Stimulated activated CD4-positive, alpha-beta T cell treated with anti-CD3 and anti-CD28 coated beads, Interleukin-15, amount 100 ng/mL, for 1 hour (primary cell): ENCODE measurements at places on chromosomes 2 and 18.

GRCh38 chr2:219772103-219772635, 144.7 kb downstream of the SLC4A3 start:
- DNase-seq: no peak

DNA sequence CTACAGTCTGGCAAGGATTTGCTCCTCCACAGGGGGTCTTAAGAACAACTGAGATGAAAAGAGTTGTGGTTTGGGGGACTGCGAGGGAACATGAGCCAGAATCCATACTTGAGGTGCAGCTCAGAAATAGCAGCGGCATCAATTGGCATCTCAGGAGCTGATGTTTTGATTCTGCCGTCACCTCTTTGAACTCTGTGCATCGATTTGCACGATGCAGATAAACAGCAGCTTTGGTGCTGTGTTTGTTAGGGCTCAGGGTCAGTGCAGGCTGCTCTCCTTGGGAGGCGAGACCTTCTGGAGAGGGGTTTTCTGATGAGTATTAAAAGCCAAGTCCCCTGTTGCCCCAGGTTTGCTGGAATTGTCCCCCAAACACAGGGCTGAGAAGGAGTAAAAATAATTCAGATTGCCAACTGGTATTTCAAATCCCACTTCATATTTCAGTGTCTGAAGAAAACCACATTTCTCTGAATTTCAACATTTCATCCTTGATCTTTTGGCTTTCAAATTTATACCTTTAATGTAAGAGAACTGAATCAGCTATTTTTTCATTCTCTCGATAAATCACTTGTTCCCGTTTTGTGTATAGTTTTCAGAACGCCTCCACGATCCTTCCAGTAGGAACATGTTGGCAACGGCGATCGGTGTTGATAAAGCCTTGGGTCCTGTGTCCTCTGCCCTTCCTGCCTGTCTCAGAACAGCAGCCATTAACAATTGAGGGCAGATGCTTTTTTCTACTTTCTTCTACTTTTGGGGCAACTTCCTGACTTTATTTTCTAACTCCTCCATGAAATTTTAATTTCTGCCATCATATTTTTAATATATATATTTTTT, 65.0 kb downstream of the RAB31 start:
- no peak for DNase-seq

GRCh38 chr2:164976301-164976700, 21.0 kb upstream of the SLC38A11 start:
- DNase-seq: no peak

DNA sequence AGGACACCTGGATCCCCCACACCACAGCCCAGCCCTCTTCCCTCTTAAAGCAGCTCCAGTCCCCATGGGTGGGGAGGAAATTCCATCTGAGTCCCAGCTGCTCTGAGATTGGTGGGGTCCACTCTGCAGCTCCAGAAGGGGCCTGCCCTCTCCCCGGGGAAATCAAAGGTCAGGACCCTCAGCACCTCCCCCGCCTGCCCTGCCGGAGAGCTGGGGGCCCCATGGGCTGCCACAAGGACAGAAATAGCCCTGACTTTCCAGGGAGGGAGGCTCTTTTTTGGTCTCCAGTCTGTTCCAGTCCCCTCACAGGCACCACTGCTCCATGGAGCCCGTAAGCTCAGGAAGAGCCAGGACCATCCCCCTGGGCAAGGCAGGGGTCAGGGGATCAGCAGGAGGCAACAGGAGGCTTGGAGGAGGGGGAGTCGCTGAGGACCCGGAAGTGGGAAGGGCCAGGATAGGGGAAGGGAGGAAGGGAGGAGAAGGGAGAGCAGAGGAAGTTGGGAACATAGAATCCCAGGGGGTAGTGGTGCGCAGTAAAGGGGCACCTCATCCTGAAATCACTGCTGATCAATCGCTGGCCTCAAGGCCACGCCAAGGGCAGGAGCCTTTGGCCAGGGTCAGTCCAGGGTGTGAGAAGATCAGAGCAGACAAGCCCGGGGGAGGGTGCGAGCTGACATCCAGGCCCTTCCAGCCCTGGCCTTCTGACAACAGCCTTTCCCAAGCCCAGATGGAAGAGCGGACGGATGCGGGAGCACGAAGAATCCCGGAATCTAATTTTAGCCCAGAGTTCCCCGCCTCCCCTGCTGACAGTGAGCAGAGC, 7.6 kb downstream of the ADRA2B start:
- no peak for DNase-seq

- DNase-seq: no peak
These were observed 229.1 kb upstream of the FN1 start for GRCh38 chr2:215664847-215665525.

- no peak for DNase-seq
These were observed 5.4 kb upstream of the IGFBP5 start for GRCh38 chr2:216700781-216701180.
